Colonic mucosa (tissue), 4 donors: ENCODE measurements at places on chromosomes 11 and 22.

- DNase-seq, result no peak
These were observed 205.2 kb upstream of the KIRREL3 start for GRCh38 chr11:127205688-127206217.

DNA sequence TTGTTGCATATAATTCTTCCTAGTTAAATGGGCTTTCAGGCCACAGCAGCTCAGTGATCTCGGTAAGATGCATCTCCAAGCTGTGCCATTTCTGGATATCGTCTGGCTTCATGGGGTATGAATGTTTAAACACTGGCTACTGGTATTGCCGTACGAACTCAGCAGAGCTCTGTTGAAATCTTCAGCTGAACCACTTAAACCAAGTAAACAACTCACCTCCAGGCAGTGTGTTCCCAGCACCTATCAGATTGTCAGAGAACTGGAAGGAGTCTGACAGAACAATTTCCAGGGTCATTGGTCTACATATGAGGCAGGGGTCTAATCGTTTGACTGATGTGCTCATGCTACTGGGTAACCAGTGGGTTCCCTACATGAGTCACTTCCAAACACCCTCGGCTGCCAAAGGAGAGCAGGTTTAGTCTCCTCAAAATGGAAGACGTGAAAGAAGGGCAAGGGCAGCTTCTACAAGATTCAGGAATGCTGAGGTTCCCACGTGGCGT, 93.2 kb upstream of the BMAL1 start:
- DNase-seq, result no peak

DNA sequence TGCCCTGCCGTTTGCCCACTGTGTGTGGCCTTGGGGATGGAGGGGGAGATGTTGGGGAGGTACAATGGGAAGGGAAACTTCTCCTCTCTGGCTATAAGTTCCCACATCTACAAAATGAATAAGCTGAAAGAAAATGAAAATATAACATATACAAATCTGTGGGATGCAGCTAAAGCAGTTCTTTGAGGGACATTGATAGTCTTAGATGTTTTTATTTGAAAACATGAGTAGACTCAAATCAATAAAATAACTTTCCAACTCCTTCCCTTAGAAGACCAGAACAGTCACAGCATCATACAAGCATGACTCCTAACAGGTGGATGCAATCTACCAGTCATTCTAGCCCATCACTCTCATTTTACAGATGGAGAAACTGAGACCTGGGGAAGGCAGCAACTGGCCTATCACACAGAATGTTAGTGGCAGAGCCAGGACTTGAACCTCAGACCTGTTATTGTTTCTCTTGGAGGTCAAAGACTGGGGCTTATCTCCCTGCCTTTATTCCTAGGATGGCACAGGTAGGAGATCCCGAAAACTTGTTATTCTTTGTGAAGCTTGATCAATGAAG, 25.2 kb upstream of the CCDC86 start:
- DNase-seq, result no peak

GRCh38 chr22:24696551-24697001, 77.9 kb downstream of the PIWIL3 start:
- DNase-seq, result no peak

DNA sequence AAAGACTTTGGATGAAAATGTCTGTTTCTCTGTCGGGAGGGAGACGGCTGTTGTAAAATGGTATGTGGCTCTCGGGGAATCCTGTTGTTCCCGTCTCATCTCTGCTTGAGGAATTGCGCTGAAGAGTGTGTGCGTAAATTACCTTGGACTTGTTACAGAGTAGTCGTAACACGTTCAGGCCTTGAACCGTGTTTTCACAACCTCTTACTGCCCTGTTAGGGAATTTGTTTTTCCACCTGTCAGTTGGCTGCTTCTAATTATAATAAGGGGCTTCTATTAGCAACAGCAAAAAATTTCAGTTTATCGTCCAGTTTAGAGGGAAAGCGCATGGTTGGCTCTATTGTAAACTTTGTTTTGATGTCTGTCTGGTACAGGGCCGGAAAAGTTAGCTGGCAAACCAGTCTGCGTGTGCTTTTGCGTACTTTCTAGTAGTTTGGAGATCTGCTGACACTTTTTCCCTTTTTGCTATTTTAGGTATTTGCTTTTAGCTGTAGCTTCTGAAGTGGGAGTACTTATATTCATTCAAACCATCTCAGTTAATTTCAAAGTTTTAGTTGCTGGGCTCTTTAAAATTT, 1.5 kb downstream of the HIPK3 start:
- DNase-seq, result peak; percentile 46

DNA sequence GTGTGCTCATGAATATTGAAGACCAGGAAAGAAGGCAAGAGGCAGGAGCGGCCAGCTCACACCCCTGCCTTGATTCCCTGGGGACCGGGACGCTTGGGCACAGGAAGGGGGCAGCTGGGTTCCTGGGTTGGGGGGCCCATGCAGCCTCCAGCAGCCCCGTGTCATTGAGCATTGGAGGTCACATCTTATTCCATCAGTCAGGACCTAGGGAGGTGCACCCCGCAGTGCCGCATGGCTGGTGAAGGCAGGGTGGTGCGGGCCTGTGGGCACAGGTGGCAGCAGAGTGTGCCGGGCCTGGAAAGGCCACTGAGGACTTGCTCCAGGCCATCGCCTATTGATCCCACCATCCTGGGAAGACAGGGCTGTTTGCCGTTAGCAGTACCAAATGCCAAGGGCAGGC, 116.3 kb upstream of the NECTIN1 start:
- no peak for DNase-seq

GRCh38 chr11:63951779-63952536, 13.2 kb downstream of the NAA40 start:
- no peak for DNase-seq
